ELF-1 (cell line): ENCODE measurements at places on chromosomes 7 and 10.

DNA sequence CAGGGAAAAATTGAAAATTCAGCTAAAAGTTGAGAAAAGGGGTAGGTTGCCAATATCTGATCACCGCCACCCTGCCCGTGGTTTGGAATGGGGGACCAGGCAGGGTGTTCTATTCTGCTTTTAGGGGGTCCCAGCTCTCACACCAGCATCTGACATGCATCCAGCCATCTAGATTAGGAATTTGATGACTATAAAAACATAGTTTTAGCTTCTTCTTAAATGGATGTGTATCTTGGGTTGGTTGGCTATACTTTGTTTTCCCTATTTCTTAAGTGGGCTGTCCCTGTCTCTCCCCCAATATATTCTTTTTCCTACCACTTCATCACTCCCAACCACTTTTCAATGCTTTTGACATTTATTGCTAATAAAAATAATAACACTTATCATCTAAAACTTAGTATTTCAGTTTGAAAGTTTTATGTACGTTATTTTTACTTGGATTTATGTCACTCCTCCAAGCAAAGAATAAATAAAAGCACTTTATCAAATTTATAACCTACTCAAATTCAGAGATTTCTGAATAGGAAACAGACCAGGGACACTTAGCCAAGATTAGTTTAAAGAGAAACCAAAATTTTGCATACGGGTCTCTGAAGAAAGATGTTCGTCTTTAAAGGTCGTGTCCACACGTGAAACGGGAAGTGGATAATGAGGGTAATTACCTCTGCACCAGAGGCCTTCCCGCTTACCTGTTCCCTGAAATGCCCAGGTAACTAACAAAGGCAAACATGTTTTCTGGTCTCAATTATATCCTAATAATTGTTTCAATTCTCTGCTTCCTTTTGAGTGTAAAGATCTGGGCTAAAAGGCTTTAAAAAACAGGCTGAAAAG, 233.2 kb upstream of the AUTS2 start:
- no peak for DNase-seq

DNA sequence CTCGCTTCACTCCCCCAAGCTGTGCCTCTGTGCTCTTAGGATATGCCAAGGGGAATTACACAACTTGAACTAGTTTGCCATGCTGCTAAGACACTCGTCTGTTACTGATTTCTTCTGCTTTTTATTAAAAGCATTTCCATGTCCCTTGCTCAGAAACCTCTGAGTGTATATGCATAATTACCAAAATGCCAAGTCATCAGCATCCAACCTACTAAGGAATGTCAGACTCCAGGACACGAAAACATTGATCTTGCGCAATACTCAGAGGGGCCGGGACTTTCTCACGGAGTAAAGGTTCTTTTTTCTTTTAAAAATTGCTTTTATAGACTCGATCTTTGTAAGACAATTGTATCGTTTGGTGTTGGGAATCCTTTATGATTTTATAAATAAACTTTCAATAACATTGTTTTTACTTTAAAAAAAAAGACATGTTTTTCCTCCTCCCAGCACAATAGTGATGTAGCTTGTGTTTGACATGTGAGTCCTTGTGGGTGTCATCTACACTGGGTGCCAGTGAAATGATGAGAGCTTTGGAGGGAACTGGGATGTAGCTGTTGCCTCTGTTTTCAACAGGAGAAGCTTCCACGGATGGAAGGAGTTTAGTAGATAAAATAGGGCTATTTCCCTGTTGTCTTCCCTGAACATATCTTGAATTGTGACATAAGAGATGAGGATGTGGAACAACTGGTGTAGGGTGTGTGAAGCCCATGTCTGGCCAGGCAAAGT, 43.6 kb downstream of the CNNM1 start:
- no peak for DNase-seq

GRCh38 chr7:120951826-120952225, 1.2 kb downstream of the ING3 start:
- no peak for DNase-seq

DNA sequence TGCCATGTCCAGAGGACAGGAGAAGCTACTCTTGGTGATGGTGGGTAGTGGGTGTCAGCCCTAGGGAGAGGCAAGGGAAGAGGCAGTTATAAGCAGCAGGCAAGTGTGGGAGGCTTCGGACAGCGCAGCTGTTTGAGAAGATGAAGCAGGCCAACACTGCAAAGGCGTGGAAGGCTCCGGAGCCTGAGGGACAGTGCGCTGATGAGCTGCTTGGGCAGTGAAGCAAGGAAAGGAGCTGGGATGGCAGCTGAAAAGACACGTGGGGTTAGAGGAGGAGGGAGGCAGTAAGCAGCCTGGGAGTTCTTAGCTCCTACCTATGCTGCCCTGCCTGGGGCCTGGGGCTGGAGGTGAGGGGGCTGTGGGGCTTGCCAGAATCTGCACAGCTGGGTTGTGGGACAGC, 50.1 kb upstream of the CRTAC1 start:
- DNase-seq: no peak

- no peak for DNase-seq
These were observed 13.4 kb downstream of the LEP start for GRCh38 chr7:128254470-128254869.

DNA sequence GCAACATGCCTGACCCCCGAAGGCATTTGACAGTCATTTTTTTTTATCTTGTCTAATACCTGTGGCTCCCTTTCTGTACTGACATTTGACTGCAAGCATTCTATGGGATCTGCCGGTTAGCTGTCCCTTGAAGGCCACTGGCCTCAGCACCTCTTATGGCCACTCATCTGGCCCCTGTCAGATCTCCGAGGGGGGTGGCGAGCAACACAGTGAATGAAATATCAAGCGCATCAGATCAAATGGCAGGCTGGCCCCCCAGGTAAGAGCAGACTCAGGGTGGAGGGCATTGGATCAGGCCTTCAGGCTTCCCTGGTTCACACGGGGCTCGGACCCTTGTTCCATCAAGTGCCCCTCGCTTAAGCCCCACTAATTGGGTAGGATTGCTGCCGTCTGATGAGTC, 199.6 kb upstream of the MKI67 start:
- DNase-seq: no peak

DNA sequence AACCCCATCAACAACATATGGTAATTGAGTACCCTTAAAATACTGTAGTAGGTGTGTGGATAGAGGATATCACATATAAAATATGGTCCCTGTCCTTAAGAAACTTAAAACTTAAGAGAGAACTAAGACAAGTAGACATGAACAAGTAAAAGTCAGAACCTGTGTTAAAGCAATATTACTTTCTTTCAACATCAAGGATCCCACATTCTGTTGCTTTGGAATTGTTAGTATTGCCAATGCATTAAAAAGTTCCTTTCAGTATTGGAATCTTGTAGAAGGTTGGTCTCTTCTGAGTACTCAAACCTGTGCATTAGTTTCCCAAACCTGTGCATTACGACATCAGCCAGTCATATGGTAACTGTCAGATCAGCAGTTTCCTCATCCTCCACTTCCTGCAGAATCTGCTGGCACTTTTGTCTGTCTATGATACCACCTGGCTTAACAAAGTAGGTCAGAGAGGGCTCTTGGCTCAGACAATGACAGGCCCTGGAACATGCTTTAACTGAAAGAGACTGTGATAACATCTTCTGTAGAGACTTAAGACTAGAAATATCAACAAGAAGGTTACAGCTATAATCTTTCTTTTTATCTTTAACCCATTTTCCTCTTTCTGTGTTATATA, 56.5 kb downstream of the CCDC71L start:
- no peak for DNase-seq

DNA sequence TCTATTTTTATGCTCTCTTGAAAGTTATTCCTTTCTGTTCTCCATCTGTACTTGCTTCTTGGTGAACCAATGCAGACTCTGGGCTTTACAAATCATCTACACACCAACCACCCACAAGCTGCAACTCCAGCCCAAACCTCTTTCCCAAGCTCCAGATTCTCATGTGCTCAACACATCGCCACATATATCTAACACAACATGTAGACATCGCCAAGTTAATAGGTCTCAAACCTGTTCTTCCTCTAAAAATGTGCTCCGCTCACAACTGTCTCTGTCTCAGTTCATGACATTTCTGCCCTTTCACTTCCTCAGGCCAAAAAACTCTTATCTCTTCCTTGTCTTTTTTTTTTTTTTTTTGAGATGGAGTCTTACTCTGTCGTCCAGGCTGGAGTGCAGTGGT, 95.7 kb upstream of the EEPD1 start:
- DNase-seq: no peak
